Daoy (cell line): ENCODE measurements at places on chromosomes 6 and 20. TPM values are rescaled to one million over a fixed set of nuclear protein-coding genes. Genes with fewer than 3 reads are reported as not detected.
A peak's percentile ranks its signal among the peaks of the same experiment; 100 is the strongest.

DNA sequence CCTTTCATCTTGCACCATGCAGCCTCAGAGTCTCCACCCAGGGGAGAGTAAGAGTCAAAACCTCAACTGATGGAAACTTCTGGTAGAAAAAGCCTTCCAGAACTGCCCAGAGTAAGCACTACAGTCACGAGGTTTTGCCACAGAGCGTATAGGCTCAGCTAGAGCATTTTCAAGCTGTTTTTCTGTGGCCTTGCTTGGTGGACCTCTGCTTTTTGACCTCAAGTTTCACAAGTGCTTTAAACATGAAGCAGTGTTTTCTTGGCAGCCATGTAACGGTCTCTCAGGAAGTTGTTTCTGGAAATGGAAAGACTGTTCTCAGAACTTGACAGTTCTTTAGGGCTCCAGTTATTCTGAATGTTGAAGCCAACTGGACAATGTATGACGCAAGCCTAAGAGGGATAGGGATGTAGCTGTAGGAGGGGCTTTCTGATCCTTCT lies 146.5 kb downstream of the ZDHHC14 start:
- no peak for DNase-seq

TDRD6 gene
- not detected in 2 replicates for total RNA-seq

MCHR2 gene
- not detected in 2 replicates for total RNA-seq

TNF gene
- total RNA-seq, result 1.4 and 4.0 TPM in 2 replicates

- DNase-seq, result peak; percentile 69
Observed at GRCh38 chr6:111872401-111873177, 663 bp downstream of the FYN start.

TINAG gene
- total RNA-seq, result not detected in 2 replicates

- DNase-seq, result no peak
Observed at GRCh38 chr6:6878887-6879585, 228.7 kb upstream of the RREB1 start.

DNA sequence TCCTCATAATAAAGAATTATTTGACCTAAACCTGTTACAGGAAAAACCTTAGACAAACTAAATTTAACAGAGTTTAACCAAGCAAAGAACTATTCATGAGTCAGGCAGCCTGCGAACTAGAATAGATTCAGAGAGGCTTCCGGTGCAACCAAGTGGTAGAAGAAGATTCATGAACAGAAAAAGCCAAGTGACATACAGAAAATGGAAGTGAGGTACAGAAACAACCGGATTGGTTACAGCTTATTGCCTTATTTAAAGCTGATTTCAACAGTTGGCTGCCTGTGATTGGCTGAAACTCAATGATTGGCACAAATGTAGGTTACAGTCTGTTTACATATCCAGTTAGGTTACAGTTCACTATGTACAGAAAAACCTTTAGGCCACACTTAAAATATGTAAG lies 10.1 kb downstream of the PPP1R3G start:
- no peak for DNase-seq

GRCh38 chr6:7144872-7145584 lies 37.3 kb downstream of the RREB1 start:
- DNase-seq, result no peak

SNX9 gene
- total RNA-seq, result 47.4 and 50.5 TPM in 2 replicates

HLA-DOA gene
- total RNA-seq, result 1.9 TPM in 1 of 2 replicates, not detected in the other

GRCh38 chr20:20024942-20025341 lies 7.8 kb downstream of the NAA20 start:
- DNase-seq, result no peak

SLC32A1 gene
- not detected in 2 replicates for total RNA-seq

PACSIN1 gene
- not detected in 2 replicates for total RNA-seq

GRCh38 chr20:19990850-19991249 lies 26.3 kb upstream of the NAA20 start:
- DNase-seq, result no peak

- no peak for DNase-seq
Observed at GRCh38 chr6:158801655-158802294, 17.4 kb downstream of the EZR start.

CASP8AP2 gene
- total RNA-seq, result 11.5 and 12.3 TPM in 2 replicates

LAMA2 gene
- 0.46 and 0.65 TPM in 2 replicates for total RNA-seq

DNA sequence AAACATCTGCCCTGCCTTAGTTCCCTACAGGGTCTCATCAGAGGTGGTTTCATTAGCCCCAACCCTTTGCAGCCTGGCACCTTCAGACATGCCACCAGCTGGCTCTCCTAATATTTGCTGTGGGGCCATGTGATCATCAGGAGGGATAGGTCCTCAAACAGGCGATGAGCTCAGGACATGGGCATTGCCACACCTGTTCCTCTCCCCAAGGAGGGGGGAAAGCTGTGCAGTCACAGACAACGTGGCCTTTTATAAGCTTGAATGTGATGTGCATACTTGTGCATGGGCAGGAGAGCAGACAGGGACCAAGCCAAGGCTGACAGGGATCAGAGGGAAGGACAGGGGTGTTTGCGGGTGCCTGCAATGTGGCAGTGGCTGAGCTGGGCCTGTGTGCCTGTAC lies 78.8 kb upstream of the ZNFX1 start:
- DNase-seq, result no peak

GRCh38 chr6:89970609-89971337 lies 76.5 kb downstream of the GJA10 start:
- DNase-seq, result peak; percentile 55

DNA sequence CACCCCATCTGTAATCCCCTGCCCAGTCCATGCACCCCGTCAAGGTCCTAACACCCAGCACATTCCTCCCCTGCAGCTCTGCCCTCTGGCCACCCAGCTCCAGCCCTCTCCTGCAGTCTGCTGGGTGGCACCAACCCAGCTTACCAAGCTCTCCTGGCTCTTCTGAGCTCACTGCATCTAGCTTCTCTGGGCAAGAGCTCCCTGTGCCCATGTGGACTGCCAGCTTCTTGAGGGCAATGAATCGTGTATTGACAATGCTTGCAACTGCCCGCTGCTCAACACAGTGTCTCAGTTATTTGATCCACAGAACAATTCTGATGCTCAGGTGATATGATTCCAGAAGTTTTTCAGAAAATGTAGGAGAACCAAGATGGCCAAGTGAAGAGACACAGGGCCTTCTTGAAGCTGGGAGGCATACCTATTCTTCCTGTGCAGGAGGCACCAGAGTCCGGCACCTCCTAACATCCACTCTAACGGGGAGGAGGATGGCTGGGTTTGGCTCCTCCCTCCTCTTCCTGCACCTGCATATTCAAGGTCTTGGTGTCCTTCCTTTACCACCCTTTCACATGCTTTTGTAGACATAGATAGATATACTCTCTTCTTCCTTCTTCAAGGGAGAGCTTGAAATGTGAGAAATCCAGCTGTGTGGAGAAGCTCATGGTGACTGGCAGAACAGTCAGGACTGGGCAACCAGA lies 85.6 kb downstream of the TRERF1 start:
- DNase-seq, result no peak

GRCh38 chr6:35213824-35214756 lies at the start of gene SCUBE3:
Gene SCUBE3, plus strand, starts transcription at chr6:35213956. Its CDS starts 463 bp downstream, at chr6:35214419.
- peak; percentile 71 for DNase-seq

GRCh38 chr20:57662456-57663240 lies 42.4 kb upstream of the ZBP1 start:
- DNase-seq, result no peak

KIAA1755 gene
- total RNA-seq, result 0.30 and 1.0 TPM in 2 replicates

LPA gene
- total RNA-seq, result not detected in 2 replicates

SLC17A2 gene
- total RNA-seq, result not detected in 2 replicates

GRCh38 chr6:79604583-79605037 lies 26.5 kb upstream of the SH3BGRL2 start:
- DNase-seq, result peak; percentile 50

DNA sequence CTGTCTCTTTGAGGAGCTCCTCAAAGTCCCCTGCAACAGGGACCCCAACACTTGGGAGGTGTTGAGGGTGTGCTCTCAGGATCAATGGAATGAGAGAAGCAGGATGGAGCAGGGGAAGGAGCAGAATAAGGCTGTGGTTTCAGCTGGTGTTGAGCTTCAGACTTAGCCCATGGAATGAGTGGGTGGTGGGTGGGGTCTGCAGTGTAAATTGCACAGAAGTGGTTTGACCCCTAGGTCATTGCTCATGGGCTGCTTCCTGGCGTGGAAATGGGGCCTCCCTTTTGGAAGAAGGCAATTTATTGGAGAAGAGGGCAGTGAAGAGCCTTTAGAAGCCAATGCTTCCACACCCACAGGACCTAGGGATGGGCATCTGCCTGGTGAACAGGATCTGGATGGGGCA lies 37.0 kb upstream of the KCNG1 start:
- DNase-seq, result peak; percentile 34

- peak; percentile 84 for DNase-seq
Observed at GRCh38 chr6:14734416-14735340, 511.2 kb upstream of the JARID2 start.

GRCh38 chr6:129994410-129994809 lies 24.0 kb upstream of the L3MBTL3 start:
- no peak for DNase-seq

- DNase-seq, result no peak
Observed at GRCh38 chr6:104326173-104327001, 533.3 kb downstream of the HACE1 start.

GRCh38 chr6:11618533-11618932 lies 81.0 kb downstream of the TMEM170B start:
- no peak for DNase-seq

DNA sequence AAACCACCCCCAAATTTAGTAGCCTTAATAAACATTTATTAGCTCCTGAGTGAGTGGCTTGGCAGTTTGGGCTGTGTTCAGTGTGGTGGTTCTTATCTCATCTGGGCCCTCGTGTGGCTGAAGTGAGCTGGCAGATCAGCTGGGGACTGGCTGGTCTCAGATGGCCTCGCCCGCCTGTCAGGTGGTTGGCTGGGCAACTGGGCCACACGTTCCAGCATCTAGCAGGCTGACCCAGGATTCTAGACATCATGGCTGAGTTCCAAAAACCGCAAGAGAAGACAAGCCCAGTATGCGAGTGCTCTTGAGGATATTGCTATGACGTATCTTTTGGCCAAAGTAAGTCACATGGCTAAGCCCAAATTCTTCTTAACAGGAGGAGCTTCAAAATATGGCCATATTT lies 28.9 kb downstream of the EIF2S2 start:
- DNase-seq, result peak; percentile 84

GRCh38 chr6:163825033-163825432 lies 410.5 kb downstream of the QKI start:
- DNase-seq, result peak; percentile 88

- no peak for DNase-seq
Observed at GRCh38 chr20:47664744-47665143, 120.5 kb downstream of the SULF2 start.

DNA sequence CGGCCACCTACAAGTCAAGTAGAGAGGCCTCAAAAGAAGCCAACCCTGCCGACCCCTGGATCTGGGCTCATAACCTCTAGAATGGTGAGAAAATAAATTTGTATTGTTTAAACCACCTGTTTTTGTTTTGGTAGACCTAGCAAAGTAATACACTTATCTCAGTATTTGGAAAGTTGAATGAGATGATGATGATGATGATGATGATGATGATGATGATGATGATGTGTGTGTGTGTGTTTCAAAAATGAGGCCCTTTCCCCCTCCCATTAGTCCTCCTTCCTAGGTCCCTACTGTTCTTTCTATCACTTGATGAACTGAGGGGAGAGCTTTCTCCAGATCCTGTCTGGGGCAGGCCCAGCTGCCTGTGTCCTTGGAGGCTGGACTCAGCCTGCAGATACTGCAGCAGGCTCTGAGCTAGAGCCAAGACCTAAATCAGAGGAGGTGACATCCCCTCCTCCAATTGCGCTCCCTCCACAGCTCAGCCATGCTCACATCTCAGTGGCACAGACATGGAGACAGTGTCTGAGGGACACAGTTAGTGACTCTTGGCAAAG lies 120.1 kb downstream of the LRFN2 start:
- DNase-seq, result no peak

DNA sequence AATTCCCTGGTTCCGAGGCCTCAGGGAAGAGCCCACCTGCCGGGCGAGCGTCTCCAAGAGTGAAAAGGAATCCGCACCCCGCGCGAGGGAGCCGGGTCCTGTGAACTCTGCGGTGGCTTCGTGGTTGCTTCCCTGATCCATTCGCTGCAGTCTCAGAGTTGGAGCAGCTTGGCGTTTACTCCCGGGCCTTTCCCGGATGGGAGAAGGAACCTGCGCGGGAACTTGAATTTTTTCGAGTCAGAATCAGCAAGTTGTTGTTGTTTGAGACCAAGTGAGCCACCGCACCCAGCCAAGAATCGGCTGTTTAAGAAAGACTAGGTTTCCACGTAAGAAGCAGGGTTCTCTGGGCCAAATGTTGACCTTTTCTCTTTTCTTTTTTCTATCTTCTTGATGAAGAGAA lies 12.9 kb downstream of the PRSS16 start:
- no peak for DNase-seq

NT5E gene
- total RNA-seq, result 129 and 139 TPM in 2 replicates

GATA5 gene
- not detected in 2 replicates for total RNA-seq

DNA sequence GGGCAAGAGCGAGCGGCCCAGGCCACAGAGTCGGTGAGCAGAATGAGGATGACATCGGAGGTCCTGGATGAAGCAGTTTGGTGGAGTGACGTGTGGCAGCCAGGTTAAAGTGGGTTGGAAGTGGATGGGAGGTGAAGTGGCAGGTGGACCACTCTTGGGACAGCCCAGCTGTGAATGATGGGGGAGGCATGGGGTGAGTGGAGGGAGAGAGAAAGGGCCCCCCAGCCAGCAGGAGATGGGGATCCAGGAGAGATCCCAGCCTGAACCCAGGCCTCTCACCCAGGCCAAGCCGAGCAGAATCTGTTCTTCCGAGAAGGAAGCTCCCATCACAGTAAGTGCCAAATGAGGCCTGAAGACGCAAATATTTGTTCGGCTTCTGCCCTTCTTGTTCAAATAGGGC lies 27.0 kb upstream of the SLC32A1 start:
- DNase-seq, result no peak

GRCh38 chr20:62595491-62595890 lies 46.8 kb upstream of the SLCO4A1 start:
- peak; percentile 75 for DNase-seq

VSX1 gene
- not detected in 2 replicates for total RNA-seq

DNA sequence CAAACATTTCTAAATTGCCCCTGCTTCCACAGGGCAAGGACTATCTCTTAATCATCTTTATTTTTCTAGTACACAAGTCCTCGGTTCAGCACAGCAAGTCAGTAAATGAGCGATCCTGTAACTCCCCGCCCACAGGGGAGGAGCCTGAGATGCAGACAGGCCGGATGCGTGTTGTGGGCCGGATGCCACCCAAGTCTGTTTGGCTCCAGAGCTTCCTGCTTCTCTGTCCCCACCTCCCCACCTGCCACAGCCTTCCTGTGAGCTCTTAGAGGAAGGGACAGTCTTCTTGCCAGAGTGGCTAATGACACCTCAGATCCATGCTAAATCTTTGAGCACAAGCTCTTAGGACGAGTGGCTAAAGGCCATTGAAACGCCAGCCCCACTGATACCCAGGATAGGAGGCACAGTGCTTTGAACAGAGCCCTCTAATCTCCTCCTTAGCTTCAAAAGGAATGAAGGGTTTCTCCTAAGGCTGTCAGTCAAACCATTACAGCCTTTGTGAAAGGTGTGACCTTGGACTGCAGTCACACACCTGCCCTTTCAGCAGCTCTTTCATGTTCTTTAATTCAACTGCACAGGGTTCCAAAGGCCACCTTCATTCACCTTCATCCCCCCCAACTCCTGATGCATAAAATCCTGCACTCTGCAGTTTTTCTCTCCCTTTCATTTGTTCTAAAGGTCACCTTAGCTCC lies 264.3 kb downstream of the TFAP2C start:
- DNase-seq, result peak; percentile 53

- DNase-seq, result peak; percentile 8
Observed at GRCh38 chr6:165059032-165059431, 250.4 kb downstream of the C6orf118 start.

- peak; percentile 9 for DNase-seq
Observed at GRCh38 chr6:71977884-71978283, 91.5 kb downstream of the RIMS1 start.
